ENCODE measurements at places on chromosomes 2 and 18.

- peak; percentile 18 for DNase-seq
Measured at GRCh38 chr2:11248-11941, 34.9 kb downstream of the FAM110C start.

DNA sequence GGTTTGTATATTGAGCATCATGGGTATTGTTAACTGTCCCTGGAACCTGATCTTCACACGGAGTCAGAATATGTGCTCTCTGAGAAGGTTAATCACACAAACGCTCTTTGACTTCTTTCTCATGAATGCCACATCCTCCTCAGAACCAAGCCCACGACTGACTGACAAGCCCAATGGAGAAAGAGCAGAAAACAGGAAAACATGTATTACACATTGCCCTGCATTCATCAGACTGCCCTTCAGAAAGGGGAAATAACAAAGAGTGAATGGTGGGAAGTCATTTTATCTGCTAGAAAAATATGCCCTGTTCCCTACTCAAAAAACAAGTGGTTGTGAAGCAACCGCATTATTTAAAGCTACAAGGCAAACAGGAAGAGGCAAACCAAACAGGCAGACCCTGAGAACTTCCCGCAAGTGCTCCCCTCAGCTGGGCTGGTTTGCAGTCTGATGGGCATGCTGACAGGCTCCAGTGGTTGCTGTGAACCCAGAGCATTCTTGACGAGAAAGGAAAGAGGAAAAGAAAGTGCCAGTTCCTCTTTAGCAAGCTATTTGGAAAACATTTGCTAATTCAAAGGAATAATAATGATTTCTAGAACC lies 172.9 kb upstream of the SETBP1 start:
- DNase-seq = peak; percentile 7

GRCh38 chr2:166784296-166784946 lies 103.9 kb upstream of the XIRP2 start:
- DNase-seq = no peak

DNA sequence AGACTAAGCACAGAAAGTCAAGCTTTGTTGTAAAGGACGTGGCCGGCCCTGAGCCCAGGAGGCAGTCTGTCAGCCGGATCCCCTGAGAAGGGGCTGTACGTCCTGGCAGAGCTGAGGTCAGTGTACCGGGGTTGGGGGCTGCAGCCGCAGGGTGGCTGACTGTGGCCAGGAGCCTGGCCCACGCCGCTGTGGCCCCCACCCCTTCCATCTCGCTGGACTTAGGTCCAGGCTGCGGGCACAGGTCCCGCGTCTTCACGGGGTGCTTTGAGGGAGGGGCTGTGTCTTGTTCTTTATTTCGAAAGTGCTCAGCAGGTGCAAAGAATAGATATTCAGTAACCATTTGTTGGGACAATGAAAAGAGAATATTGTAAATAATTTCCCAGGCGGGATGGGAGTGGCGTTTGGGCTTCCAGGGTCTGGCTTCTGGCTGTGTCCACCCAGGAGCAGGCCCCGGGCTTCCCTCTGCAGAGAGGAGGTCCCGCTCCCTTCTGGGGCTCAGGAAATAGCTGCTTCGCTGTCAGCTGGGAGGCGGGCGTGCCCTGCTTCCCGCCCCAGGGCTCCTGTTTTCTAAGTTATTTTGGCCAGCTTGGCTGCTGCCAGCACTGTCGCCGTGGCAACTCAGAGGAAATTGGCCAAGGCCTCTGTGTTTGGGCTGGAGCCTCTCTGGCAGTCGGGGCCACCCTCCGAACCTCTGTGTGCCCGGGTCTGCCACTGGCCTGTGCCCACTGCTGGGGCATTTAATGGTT lies 7.4 kb downstream of the NFATC1 start:
- no peak for DNase-seq

- DNase-seq = no peak
Measured at GRCh38 chr2:151071906-151072305, 189.8 kb downstream of the RBM43 start.

DNA sequence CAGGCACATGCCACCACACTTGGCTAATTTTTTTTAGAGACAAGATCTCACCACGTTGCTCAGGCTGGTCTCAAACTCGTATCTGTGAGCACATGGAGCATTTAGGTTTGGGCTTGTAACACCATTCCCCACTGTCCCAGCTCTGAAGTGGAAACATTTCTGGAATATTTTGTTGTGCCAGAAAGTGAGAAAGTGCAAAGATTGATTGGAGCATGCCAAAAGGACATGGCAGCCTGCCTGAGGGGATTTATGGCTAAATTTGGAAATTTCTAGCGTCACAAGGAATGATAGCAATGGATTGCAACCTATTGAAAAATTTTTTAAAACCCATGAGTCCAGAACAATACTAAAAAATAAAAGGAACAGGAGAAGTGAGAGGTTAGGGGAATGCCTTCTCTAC lies 136.8 kb downstream of the ESCO1 start:
- DNase-seq = no peak

GRCh38 chr2:223952280-223952968 lies 4.8 kb upstream of the MRPL44 start:
- no peak for DNase-seq

DNA sequence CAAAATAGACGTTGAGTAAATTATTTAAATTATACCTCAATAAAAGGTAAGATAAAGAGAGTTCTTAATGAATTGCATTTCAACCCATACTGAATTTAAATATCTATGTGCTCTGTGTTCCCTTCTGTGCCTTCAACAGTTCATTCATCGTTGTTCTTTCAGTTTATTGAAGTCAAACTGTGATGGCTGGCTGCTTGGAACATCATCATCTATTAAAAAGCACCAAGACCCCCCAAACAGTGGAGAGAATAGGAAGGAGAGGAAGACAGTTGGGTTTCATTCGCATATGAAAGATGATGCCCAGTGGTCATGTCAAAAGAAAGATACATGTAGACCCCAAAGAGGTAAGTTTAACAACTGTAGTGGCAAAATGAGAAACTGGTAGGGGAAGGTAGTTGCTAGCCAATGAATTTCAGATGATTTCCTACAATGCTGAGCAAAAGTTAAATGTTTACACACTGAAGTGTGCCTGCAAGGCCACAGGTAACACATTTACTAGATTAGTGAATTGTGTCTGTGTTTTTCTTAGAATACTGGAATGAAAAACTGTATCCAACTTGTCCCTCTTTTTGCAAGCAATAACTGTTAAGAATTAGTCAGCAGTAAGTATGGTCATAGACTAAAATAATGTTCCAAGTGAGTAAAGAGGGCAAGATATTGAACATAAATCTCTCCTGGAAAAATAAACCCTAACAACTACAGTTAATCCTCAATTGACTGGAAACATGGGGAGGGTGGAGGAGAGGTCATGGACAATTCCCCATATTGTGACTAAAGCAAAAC lies 331.3 kb downstream of the KIAA1328 start:
- DNase-seq = no peak

DNA sequence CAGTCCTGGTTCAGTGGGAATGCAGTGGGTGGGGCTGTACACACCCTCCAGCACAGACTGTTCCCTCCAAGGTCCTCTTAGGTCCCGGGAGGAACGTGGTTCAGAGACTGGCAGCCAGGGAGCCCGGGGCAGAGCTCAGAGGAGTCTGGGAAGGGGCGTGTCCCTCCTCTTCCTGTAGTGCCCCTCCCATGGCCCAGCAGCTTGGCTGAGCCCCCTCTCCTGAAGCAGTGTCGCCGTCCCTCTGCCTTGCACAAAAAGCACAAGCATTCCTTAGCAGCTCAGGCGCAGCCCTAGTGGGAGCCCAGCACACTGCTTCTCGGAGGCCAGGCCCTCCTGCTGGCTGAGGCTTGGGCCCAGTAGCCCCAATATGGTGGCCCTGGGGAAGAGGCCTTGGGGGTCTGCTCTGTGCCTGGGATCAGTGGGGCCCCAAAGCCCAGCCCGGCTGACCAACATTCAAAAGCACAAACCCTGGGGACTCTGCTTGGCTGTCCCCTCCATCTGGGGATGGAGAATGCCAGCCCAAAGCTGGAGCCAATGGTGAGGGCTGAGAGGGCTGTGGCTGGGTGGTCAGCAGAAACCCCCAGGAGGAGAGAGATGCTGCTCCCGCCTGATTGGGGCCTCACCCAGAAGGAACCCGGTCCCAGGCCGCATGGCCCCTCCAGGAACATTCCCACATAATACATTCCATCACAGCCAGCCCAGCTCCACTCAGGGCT lies 17.5 kb upstream of the FAHD2A start:
- DNase-seq = no peak

DNA sequence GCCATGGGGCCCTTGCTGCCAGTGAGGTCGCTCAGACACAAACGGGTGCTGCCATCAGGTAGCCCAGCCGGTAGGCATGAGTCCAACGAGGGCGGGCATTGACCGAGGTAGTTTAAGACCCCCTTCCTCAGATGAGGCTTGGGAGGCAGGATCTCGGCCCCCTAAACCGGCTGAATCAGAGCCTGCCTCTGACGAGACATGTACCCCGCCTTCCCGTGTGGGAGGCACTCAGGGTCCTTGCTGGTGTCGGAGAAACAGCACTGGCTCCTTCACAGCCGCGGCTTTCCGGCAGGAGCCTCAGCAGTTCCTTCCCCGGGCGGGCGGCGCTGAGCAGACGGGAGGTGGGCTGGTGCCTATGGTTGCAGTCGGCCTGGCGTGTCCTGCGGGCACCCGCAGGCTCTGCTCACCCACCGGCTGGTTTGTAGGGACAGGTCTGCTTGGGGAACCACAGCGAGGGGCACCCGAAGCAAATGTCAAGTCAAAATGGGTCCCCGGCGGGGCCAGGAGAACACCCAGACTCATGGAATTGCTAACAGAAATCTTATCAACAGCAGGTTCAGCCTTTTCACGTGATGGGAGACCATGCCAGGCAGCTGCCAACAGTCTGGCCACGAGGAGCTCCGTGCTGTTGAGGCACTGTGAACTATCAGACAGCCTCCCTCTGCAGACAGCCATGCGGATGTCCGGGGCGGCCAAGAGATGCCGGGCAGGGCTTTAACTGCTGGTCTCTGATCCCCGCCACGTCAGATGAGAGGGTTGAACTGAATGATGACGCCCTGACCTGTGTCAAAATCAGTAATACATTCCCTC lies 2.8 kb downstream of the KCNG2 start:
- no peak for DNase-seq

DNA sequence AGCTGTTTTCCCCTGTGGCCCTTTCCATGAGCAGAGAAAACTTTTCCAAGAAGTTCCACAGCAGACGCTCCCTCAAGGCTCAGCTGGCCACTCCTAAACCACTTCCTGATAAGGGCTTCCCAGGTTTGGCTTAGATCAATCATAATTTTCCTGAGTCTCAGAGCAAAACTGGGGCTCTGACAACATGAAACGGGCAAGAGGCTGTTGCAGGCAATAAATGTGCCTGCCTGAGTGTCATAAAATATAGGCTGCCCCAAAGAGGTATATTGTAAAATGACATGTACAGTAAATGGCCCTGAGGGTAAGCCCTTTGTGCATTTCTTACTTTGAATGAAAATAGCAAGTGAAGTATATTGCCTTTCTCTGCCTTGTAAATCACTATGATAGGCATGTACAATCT lies 105.6 kb upstream of the UXS1 start:
- DNase-seq = no peak

- no peak for DNase-seq
Measured at GRCh38 chr2:151325581-151326095, 31.8 kb upstream of the TNFAIP6 start.

DNA sequence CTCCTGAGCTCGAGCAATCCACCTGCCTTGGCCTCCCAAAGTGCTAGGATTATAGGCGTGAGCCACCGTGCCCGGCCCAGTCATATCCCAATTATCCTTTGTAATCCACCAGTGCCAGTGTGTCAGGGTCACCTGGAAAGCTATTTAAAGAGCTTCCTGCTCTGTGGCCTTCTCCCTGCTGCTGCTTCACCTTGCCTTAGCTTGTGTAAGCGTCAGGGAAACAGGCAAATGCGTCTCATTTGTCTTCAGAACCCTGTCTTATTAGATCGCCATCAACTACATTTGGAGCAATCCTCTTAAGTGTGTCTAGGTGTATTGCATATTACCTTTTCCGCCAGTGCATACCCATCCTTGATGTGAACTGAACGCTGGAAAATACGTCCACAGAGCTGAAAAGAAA lies 10.2 kb downstream of the KIF5C start:
- no peak for DNase-seq

DNA sequence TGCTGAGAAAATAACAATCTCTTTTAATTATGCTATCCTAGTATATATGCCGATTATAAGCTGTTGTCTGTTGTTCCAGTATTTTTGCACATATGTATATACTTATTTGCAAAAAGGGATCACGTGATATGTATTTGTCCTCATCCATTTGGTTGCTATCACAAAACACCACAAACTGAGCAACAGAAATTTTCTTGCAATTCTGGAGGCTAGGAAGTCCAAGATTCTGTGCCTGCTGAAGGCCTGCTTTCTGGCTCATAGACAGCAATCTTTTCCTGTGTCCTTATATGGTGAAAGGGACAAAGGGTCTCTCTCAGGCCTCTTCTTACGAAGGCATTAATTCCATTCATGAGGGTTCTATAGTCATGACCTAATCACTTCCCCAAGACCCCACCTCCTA lies 186.5 kb downstream of the LPIN1 start:
- DNase-seq = no peak

- DNase-seq = no peak
Measured at GRCh38 chr2:49404108-49404507, 249.8 kb upstream of the FSHR start.

DNA sequence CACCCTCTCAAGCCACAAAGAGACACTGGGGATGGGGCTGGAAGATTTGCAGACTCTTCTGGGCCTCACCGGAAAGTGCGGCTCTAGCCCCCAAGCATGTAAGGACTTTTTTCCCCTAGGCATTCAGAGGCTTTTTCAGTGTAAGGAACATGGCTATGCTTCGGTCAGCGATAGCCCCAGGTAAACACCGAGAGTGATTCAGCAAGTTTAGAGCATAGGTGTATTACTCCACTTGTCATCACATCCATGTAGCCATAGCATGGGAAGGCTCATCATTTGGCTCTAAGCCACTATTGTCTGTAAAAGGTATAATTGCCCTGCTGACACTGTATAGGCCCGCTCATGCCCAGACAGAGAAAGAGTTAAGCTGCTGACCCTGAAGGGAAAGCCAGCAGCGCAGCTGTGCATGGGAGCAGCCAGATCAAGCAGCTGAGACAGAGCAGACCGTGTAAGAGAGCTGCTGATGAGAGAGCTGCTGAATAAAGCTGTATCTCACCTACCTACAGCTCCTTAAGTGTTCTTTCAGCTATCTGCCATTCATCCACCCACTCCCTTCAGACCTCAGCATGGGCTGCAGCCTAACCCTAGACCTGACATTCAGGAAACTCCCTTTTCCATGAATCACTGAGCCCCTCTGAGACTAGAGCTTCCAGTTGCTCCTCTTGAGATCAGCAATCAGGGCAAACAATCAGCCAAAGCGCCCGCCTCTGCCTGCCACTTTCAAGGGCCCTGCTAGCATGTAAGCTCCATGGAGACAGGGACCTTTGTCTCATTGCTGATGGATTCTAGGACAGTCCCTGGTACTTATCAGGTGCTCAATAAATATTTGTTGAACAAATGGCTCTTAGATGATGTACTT lies 25.5 kb downstream of the LGALSL start:
- DNase-seq = no peak

All from stimulated activated CD8-positive, alpha-beta memory T cell treated with anti-CD3 and anti-CD28 coated beads, Interleukin-4, amount 100 ng/mL, for 4 hours (primary cell).